CD4-positive, alpha-beta T cell treated with Interleukin-6 for 4 hours (primary cell): ENCODE measurements at places on chromosomes 16 and 17.
A peak's percentile ranks its signal among the peaks of the same experiment; 100 is the strongest.

DNA sequence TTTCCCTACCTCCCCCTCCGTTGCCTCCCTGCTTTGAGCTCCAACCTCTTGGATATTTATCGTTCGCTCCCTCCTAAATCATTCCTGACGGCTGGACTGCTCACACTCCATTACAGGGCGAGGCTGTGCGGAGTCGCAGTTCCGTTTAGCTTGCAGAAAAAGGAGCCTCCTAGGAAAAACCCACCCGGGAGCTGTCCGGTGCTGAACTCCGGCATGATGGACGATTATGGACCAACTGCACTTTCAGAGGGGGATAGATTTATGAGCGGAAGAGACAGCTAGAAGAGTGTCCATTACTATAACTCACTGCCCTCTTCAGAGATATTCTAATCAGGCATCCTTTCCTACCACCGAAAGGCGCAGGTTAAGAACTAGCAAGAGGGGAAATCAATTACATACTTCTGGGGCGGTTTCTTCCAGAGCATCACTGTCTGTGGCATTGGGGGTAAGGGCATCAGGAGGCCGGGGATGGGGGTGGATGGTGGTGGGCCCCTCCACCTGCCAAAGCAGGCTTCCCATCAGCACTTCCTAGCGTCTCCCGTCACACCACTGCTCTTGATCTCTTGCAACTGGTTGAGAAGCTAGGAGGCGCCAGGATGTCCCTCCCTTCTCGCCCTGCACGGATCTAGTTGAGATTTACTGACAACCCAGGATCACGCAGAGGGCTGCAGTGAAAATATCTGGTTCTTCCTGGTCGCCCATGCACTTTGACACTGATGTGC, 251.2 kb downstream of the ENGASE start:
- no peak for DNase-seq

DNA sequence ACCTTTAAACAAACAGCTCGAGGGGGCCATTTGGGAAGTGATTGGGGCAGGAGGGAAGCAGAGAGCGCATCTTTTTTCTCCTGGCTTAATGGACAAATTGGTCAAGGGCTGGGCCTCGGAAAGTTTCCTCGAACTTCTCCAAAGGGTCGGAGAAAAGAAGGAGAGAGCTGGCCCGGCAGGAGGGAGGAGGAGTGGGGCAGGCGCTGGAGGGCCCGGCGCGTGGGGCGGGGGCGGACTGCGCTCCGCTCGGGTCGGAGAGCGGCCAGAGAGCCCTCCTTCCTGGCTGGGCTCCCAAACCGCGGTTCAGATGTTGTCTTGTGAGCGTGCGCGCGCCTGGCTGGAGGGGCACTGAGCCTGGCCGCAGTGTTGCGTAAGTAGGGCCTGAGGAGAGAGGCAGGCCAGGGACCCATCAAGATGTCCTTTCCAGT, 1.2 kb downstream of the MMP2 start:
- DNase-seq = no peak

DNA sequence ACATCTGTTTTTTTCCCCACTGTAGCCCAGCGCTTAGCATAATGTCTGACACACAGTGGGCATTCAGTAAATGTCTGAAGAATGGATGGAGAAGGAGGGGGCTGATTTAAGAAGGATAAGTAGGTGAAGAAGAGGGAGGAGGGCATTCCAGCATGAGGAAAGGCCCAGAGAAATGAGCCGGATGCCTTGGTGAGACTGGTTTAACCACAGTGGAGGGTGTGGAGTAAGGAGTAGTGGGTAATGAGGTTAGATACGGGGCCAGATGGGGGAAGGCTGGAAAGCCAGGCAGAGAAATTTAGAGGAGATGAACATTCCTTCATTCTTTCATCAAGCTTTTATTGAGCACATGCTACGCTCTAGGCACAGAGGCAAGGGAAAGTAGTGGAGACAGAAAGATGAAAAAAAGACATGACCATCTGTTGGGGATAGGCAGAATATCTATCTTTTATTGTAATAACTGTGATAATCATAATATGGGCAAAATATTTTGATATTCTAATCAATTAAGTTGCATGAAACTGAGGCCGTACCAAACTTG, 43.7 kb upstream of the NFAT5 start:
- DNase-seq = no peak

- no peak for DNase-seq
These were observed 161.5 kb downstream of the ZFHX3 start for GRCh38 chr16:72886346-72886974.

GRCh38 chr17:40303009-40303657, 5.8 kb upstream of the RARA start:
- peak; percentile 70 for DNase-seq

DNA sequence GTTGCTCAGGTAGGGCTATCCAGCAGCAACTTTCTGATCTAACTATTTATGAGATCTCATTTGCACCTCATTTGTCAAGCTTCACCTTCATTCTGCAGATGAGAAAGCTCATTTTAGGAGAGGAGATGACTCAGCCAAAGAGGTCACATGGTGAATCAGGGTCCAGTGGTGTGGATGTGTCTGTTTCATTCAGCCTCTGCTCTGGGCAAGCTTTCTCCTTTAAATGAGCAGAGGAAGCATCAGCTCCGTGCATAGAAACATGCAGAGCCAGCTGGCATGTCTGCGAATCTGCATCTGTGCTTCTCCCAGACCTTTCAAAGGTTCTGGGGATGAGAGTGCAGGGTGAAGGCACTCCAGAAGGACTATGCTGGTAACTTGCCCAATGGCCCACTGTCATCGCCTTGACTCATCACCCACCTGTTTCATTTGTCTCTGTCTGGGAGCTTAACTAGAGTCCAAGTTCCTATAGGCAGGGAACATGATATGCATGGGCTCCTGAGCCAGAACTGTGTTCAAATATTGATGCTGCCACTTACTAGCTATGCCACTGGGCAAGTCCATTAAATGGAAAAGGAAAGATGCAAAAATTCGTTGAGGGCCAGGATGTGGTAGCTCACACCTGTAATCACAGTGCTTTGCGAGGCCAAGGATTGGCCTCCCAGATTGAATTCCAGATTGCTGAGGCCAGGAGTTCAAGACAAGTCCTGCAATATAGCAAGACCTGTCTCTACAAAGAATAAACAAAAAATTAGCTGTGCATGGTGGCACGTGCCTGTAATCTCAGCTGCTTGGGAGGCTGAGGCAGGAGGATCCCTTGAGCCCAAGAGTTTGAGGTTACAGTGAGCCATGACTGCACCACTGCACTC, 67.1 kb upstream of the NLK start:
- DNase-seq = no peak

GRCh38 chr17:42975265-42975664, 4.6 kb downstream of the PTGES3L start:
- no peak for DNase-seq

- DNase-seq = no peak
These were observed 226.6 kb downstream of the SPECC1 start for GRCh38 chr17:20235747-20236146.

GRCh38 chr17:35063514-35064223, at the start of gene RFFL:
Gene RFFL, minus strand, starts transcription at chr17:35063707. Its CDS starts 37,154 bp downstream, at chr17:35026553.
- DNase-seq = peak; percentile 90

- no peak for DNase-seq
These were observed 36.3 kb downstream of the GAS7 start for GRCh38 chr17:10162096-10162495.

- DNase-seq = no peak
These were observed 87.6 kb downstream of the HS3ST2 start for GRCh38 chr16:22901563-22901962.

GRCh38 chr17:65797809-65798208, 236.4 kb upstream of the AXIN2 start:
- peak; percentile 48 for DNase-seq

DNA sequence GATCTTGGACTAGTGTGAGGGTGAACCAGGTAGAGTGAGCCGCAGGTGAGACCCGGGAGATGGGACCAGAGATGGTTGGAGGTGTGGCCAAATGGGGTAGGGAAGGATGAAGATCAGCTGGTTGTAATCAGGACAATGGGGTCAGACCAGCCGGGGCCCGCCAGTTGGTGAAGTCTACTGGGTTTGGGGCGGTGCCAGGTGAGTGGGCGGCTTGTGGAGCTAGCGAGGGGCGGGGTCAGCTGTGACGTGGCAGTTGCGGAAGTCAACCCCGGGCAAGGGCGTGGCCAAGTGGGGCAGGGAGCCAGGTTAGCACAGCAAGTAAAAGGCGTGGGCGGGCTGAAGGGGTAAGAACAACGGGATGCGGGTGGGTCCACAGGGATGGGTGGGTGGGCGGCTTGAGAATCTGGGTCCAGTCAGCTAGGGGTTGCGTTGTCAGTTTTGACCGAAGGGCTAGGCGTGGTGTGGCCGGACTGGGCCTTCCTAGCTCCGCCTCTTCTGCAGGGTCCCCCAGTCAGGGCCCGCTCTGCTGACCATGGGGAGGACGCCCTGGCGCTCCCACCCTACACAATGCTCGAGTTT, 25.5 kb upstream of the ALKBH5 start:
- DNase-seq = peak; percentile 98
